ENCODE measurements at places on chromosomes 3 and 15.

DNA sequence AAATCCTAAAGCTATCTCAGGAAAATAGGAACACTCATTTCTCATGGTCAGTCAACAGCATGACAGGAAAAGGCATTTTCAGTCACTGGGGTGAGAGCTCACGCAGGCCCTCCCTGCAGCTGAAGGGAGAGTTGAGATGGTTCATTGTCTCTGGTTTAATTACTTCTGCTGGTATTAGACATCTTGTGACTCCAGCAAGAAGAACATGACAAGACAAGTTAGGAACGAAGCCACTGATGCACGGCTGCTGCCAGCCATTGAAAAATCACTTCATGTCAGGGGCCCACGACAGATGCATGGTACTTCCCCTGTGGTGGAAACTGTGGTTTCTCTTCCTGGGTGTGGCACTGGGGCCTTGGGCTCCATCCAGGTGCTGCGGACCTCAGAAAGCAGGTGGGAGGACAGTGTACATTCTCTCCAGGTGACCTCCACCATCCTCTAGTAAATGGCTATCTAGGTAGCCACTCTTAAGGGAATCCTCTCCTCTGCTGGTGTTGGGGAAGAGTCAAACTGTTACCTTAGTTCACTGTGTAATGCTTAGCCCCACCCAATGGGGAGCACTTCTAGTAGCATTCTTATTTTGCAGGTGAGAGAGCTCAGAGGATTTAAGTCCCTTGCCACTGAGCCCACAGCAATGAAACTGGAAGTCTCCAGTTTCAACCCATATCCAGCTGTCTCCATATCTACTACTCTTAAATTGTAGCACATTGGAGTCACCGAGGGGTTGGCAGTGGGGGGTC, 274.2 kb downstream of the LRTM1 start:
- no peak for DNase-seq

GRCh38 chr3:46831841-46832240, 31.4 kb downstream of the MYL3 start:
- no peak for DNase-seq

DNA sequence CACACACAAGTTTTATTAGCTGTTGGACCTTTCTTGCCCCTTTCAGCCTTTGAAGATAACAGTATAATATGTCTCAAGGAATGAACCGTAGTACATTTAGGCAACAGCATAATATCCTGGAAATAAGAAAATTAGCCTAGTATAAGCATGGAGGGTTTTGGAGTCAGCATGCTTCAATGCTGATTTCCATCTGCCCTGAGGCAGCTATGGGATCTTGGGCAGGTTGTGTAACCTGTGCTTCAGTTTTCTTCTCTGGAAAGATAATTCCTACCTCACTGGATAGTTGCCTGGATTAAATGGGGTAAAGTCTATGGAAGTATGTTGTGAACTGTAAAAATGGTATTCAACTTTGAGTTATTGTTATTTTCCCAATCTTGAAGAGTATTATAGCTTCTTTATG, 1.6 kb downstream of the DHX30 start:
- DNase-seq = no peak

GRCh38 chr15:63418811-63419210, 37.2 kb upstream of the CA12 start:
- no peak for DNase-seq

- DNase-seq = no peak
Observed at GRCh38 chr3:184031187-184031792, at the start of gene HTR3D. Gene HTR3D, plus strand, starts transcription at chr3:184031742. Its CDS starts 0 bp downstream, at chr3:184031742.

DNA sequence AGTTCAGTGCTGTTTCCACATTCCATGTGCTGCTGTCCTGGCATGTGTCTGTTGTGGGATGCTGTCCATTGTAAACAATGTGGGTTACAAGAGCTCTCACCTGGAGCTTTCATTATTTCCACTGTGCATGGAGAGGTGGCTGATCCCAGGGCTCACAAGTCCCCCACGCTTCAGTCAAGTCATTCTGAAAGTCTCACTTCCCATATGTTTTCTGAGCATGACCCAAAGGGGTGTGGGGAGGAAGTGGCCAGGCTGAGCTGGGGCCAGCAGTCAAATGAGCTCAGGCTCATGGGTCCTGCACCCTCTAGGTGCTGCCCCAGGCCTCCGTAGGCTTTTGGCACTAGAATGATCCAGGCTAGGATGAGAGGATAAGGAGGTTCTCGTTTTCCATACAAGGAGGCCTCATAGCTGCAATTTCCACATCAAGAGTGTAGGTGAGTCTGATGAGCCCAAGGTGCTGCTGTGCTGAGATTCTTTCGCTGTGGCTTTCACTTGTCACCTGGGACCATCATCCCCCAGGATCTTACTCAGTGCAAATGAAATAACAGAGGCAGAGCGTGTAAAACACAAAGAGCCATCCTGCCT, 22.0 kb downstream of the STARD5 start:
- DNase-seq = no peak

GRCh38 chr3:117443014-117443413, 733.4 kb downstream of the TUSC7 start:
- DNase-seq = no peak

GRCh38 chr15:70826634-70827033, 27.3 kb downstream of the LARP6 start:
- peak; percentile 81 for DNase-seq

- peak; percentile 74 for DNase-seq
Observed at GRCh38 chr3:158725348-158726011, 6.8 kb downstream of the RARRES1 start.

DNA sequence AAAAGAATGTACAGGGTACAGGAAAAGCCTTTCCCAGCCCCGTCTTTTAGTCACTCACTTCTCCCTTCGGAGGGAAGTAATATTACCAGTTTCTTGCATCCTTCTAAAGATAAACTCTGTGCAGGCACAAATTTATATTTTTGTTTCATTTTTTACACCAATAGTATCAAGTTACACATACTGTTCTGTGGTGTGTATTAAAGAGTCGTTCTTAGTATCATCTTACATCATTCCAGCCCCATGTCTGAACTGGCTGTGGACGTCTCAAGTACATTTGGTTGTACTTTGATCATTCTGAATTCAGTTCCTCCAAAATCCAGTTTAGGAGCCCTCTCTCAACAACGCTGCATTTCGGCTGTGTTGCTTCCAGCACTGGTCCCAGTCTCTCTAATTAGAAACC, 68.7 kb downstream of the LMLN start:
- DNase-seq = no peak

- DNase-seq = no peak
Observed at GRCh38 chr15:93274257-93274656, 185.2 kb upstream of the RGMA start.

DNA sequence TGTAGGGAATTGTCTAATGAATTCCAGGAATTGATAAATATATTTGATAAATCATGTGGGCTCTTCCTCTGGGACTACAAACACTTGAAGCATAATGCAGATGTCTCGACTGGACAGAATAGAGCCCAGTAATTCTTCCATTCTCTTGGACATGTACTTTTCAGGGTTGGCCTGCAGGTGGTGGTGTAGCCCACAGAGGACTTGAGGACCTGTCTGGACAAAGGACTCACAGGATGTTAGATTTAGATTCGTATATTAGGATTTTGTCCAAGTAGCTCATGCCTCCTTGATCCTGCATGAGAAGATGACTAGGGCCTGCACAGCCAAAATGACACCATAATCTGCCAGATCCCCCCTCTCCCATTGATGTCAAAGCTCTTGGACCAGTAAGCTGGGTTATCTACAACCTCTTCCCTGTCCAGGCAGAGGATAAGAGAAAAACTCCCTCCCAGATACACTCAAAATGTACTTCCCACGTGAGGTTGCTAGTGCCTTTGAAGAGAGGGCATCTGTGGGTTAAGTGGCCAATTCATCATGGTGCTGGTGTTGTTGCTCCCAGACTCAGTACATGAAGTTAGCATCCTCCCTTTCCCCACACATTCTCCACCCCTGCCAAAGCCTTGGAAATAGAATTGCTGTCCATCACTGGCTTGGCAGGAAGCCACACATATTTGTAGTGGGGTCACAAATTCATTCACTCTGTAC, 88.6 kb upstream of the ZNF280D start:
- peak; percentile 53 for DNase-seq

GRCh38 chr3:13532085-13532484, 16.8 kb upstream of the FBLN2 start:
- DNase-seq = no peak

GRCh38 chr3:73509816-73510215, 114.9 kb downstream of the PDZRN3 start:
- no peak for DNase-seq

DNA sequence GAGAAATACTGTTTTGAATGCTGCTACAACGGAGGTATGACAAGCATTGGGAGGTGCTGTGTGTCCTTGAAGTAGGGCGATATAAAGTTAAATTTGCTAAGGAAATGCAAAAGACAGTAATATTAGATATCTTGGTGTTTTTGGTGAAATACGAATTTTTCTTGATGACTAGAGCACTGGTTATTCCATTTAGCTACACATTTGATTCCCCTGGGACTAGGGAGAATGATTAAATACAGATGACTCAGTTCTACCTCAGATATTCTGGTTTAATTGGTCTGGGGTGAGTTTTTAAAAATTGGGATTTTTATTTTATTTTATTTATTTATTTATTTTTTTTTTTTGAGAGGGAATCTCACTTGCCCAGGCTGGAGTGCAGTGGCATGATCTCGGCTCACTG, 18.7 kb upstream of the GADL1 start:
- no peak for DNase-seq

- no peak for DNase-seq
Observed at GRCh38 chr3:30730967-30731366, 124.6 kb downstream of the TGFBR2 start.

DNA sequence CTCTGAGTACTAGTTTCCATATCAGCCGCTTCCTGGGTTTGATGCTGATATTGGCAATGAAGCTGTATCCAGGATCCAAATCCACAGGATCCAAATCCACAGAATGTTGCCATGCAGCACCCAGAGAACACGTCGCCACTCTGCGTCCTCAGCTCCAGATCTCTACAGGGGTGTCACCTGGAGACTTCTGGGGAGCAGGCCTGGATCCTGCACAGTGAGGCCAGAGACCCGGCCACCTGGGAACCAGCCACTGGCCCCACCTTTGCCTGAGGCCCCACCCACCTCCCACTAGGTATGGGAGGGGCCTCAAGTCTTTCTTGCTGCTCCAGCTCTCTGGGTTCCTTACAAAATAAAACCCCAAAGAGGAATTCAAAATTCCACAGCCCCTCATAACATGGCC, 123.9 kb downstream of the LRRK1 start:
- no peak for DNase-seq

DNA sequence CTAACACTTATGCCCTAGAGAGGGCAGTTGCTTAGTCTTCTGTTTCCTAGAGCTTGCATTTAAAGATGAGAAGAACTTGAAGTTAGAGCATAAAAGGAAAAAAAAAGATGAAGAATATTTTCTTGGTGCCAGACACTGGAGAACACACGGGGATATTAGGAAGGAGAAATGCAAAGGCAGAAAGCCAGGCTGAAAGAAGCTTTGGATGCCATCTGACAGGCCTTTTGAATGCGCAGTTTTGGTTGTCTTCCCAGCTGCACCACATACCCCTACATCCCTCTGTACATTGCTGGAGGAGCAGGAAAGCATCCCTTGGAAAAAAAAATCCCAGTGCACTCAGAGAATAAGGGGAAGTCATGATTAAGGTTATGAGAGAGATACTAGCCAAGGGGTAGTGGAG, 378.9 kb downstream of the GAP43 start:
- no peak for DNase-seq

DNA sequence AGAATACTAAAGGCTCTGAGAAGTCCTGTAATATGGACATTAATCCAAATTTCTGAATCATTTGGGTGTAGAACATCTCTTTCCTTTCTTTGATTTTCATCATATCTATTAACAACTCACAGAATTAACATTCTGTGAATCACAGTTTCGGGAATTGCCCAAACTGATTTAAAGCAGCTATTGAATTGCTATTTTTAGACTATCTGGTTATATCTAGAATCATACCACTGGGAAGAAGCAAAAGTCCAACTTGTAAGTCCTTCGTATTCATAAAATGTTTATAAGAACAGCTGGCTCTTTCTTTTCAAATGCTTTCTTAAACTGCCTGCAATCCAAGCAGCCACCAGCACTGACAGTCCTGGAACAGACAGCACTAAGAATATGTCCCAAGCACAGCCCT, 733.0 kb downstream of the NTRK3 start:
- no peak for DNase-seq

- peak; percentile 58 for DNase-seq
Observed at GRCh38 chr15:91302588-91303439, 202.8 kb downstream of the SV2B start.

DNA sequence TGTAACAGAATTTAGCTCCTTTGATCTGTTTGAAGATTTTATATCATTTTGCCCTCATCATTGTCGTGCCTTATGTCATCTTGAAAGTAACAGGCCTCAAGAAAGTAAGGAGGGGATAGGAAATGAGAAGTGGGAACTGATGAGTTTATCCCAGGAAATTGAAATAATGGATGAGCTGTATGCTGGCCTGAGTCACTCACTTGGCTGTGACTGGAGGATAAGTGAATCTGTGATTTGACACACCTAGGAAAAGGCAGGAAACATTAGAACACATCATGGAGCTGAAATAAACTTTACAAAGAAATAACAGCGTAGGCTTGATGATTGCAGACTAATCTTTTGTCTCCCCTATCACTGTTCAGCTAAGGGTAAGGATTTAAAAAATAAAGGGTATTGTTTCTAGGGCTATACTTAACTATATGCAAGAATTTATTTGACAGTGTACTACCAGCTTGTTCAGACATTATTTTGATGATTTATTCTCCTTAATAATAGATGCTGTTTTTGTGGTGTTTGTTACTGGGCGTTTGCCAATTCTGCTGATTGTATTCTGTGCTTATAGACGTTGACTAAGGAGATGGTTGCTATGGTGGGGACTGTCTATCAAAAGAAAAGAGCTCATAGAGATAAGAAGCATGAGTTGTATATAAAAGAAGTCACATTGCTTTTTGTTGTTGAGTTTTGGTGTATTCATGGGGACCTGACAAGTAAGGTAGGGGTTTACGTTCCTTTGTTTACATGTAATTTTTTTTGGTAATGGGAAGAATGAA, 105.6 kb upstream of the ROPN1 start:
- DNase-seq = no peak

GRCh38 chr3:175200391-175201095, 341.4 kb downstream of the NAALADL2 start:
- no peak for DNase-seq

GRCh38 chr15:80636675-80637074, 58.4 kb upstream of the ABHD17C start:
- no peak for DNase-seq

DNA sequence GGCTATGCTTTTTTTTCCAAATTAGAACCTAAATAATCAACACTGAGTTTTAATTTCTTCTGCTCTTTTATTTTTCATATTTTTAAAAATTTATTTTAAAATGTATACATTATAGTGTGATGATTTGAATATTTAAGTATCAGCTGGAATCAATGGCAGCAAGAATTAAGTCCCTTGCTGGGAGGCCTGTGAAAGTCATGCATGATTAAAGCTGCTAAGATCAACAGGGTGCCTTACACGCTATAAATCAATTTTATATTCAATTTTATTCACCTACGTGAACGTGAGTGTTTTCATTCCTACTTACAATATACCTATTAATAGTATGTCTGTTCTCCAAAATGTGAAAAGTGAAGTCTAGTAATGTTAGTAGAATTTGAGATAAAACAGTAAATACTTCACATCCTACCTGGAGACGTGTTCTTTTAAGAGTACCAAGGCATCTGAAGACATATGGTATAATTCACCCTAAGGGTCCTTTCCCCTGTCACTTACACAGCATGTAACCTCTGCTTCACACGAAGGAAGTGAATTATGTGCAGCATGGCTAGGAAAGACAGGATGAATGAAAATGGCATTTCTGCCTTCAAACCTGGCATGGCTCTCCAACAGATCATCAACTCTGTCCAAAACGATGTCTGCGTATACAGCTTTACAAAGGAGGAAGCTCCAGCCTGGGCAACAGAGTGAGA, 640.4 kb upstream of the ROBO1 start:
- DNase-seq = no peak
